Heart left ventricle (tissue), 16 donors: ENCODE measurements at places on chromosomes 4 and X. TPM values are rescaled to one million over a fixed set of nuclear protein-coding genes. Genes with fewer than 3 reads are reported as not detected.

- no peak for DNase-seq
- no peak overlapping the region for H3K27ac ChIP-seq
- no peak overlapping the region for H3K4me3 ChIP-seq
- H3K4me1 ChIP-seq: no peaks in the 10 kb centered on the region
Observed at GRCh38 chrX:17459008-17459611, 84.1 kb downstream of the NHS start.

- H3K4me1 ChIP-seq: no peaks in the 10 kb centered on the region
- no peaks in the 10 kb centered on the region for H3K36me3 ChIP-seq
- no peak overlapping the region for H3K4me3 ChIP-seq
- no peak for DNase-seq
- H3K27ac ChIP-seq: no peak overlapping the region
Observed at GRCh38 chr4:101954975-101955678, 164.6 kb downstream of the BANK1 start.

GRCh38 chr4:142016031-142016430, 379.6 kb downstream of the IL15 start:
- no peaks in the 10 kb centered on the region for H3K27me3 ChIP-seq
- no peak overlapping the region for H3K27ac ChIP-seq
- H3K4me1 ChIP-seq: no peaks in the 10 kb centered on the region
- H3K4me3 ChIP-seq: no peak overlapping the region
- DNase-seq: no peak

DNA sequence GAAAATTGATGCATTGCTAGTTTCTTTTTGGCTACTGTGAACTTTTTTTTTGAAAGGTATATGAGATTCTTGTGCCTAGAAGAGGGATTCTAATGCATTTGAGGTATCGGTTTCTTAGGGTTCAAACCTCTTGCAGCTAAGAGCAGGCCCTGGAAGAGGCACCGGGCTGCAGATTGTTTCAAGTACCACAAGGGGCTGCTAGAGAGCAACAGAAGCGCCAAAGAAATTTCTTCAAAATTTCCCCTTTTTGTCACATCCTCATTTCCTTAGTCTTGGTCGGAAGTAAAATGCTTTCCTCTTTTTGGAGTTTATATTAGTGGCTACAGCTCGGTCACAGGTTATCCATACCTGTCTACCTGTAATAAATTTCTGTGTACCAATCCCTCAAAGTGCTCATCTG, 89.8 kb downstream of the PDGFRA start:
- H3K36me3 ChIP-seq: no peaks in the 10 kb centered on the region
- no peak overlapping the region for H3K4me3 ChIP-seq
- H3K27ac ChIP-seq: no peak overlapping the region
- no peaks in the 10 kb centered on the region for H3K4me1 ChIP-seq
- no peak for DNase-seq

GRCh38 chrX:107706309-107706708, 69.3 kb downstream of the TSC22D3 start:
- H3K36me3 ChIP-seq: no peaks in the 10 kb centered on the region
- peaks cover 19% of the 10 kb centered on the region for H3K4me1 ChIP-seq
- H3K4me3 ChIP-seq: no peak overlapping the region
- no peak for DNase-seq
- no peak overlapping the region for H3K27ac ChIP-seq

DNA sequence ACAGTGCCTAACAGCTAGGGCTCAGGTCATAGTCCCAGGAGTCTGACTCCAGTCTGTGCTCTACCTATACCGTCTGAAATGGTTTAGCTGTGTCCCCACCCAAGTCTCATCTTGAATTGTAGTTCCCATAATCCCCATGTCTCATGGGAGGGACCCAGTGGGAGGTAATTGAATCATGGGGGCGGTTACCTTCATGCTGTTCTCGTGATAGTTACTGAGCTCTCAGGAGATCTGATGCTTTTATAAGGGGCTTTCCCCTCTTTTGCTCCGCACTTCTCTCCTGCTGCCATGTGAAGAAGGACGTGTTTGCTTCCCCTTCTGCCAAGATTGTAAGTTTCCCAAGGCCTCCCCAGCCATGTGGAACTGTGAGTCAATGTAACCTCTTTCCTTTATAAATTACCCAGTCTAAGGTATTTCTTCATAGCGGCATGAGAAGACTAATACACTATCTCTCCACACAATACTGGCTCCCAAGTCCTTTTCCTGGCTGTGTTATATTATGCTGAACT, 110.8 kb downstream of the AFAP1 start:
- no peak for DNase-seq
- H3K27ac ChIP-seq: peak overlapping the region; percentile 70
- H3K4me1 ChIP-seq: peaks cover 39% of the 10 kb centered on the region
- H3K4me3 ChIP-seq: no peak overlapping the region
- no peaks in the 10 kb centered on the region for H3K27me3 ChIP-seq

DNA sequence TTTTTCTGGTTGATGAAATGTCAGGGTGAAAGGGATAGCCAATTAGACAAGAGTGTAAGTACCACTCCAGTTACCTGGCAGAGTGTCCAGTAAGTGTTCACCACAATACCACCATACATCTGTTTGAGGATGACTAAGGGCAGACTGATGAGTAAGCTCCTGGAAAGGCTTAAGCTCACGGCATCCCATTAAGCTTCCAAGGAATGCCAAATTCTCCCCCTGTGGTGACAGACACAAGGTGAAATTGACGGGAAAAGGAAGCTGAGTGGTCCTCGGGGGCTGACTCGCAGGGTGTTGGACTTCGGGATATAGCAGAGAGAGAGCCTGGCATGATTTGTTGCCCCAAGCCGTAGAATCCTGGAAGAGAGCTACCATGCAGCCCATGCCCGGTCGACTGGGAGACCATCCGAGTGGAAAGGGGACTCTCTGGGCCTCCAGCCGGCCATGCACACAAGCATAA, 7.6 kb upstream of the BST1 start:
- DNase-seq: no peak
- no peak overlapping the region for H3K27ac ChIP-seq
- H3K4me3 ChIP-seq: no peak overlapping the region
- H3K36me3 ChIP-seq: no peaks in the 10 kb centered on the region
- no peaks in the 10 kb centered on the region for H3K4me1 ChIP-seq
- H3K27me3 ChIP-seq: no peaks in the 10 kb centered on the region

GRCh38 chrX:99820197-99820596, 589.9 kb downstream of the PCDH19 start:
- no peaks in the 10 kb centered on the region for H3K36me3 ChIP-seq
- no peak overlapping the region for H3K4me3 ChIP-seq
- DNase-seq: no peak
- H3K4me1 ChIP-seq: no peaks in the 10 kb centered on the region
- no peaks in the 10 kb centered on the region for H3K27me3 ChIP-seq

GRCh38 chrX:51891821-51892551, 1.4 kb upstream of the MAGED1 start:
- no peak overlapping the region for H3K4me3 ChIP-seq
- no peaks in the 10 kb centered on the region for H3K27me3 ChIP-seq
- peaks cover 2% of the 10 kb centered on the region for H3K4me1 ChIP-seq
- no peak for DNase-seq
- H3K36me3 ChIP-seq: peaks cover under 1% of the 10 kb centered on the region

DNA sequence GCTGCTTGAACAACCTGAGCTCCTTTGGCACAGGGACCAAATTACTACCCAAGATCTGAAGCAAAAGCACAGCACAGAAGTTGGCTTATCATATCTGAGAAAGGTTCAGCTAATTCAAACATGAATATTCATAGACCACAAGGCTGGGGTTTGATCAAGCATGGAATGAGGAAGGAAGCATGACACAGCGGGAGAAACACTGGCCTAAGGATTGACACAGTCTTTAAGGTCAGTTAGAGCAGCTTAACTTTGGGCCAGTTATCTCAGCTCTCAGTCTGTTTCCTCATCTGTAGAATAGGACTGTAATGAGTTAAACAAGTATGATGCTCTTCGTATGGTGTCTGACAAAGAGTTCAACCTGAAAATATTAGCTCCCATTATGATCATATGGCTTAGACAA, 88.5 kb upstream of the CBR4 start:
- no peaks in the 10 kb centered on the region for H3K27me3 ChIP-seq
- DNase-seq: no peak
- no peaks in the 10 kb centered on the region for H3K4me1 ChIP-seq
- H3K36me3 ChIP-seq: peaks cover 24% of the 10 kb centered on the region
- no peak overlapping the region for H3K27ac ChIP-seq
- no peak overlapping the region for H3K4me3 ChIP-seq

GRCh38 chr4:26197018-26197779, 123.6 kb upstream of the RBPJ start:
- no peak for DNase-seq
- no peaks in the 10 kb centered on the region for H3K27me3 ChIP-seq
- H3K36me3 ChIP-seq: no peaks in the 10 kb centered on the region

- no peak overlapping the region for H3K4me3 ChIP-seq
- no peak for DNase-seq
- H3K27ac ChIP-seq: no peak overlapping the region
- H3K27me3 ChIP-seq: no peaks in the 10 kb centered on the region
Observed at GRCh38 chrX:85928606-85929005, 118.8 kb downstream of the CHM start.

DNA sequence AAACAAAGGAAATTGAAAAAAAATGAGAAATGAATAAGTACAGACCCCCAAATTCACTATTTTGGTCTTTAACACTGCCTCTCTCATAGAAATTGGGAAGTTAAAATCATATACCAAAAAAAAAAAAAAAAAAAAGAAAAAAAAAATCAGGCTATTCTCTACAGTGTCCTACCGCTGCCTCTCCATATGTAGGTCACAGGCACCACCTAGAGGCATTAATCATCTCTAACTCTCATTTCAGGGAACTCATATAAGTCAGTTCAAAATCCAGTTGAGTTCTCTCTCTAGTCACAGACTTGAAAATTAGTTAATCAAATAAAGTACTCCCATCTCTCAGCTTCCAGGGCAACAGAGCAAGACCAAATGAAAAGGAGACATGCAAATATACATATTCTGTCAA, 47.9 kb downstream of the COX18 start:
- H3K4me1 ChIP-seq: no peaks in the 10 kb centered on the region
- H3K27me3 ChIP-seq: no peaks in the 10 kb centered on the region
- DNase-seq: no peak
- no peaks in the 10 kb centered on the region for H3K36me3 ChIP-seq
- H3K4me3 ChIP-seq: no peak overlapping the region

The NIPAL1 gene
- total RNA-seq: 0.34 TPM

The STARD8 gene
- total RNA-seq: 7.1 TPM

The ZAR1 gene
- not detected for total RNA-seq

The ARSD gene
- total RNA-seq: 7.3 TPM

The ANKRD50 gene
- total RNA-seq: 6.4 TPM
